ENCODE measurements at places on chromosomes 6 and 20.

DNA sequence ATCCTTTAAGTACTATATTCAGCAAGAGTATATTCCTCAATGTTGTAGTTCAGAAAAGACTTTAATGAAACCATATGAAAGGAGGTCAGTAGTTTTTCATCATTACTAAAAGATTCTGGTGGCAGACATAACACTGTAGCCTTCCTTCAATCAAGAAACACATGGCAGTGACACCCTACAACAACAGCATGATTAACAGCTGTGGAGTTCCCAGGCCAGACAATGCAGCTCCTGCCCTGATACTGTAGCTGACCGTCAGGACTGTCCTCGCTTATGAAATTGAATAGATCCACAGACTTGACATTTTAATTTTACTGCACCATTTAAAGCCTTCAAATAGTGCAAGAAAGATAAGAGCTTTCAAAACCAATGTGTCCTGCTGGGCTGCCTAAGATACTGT, 43.6 kb downstream of the USP45 start:
- DNase-seq, result no peak

DNA sequence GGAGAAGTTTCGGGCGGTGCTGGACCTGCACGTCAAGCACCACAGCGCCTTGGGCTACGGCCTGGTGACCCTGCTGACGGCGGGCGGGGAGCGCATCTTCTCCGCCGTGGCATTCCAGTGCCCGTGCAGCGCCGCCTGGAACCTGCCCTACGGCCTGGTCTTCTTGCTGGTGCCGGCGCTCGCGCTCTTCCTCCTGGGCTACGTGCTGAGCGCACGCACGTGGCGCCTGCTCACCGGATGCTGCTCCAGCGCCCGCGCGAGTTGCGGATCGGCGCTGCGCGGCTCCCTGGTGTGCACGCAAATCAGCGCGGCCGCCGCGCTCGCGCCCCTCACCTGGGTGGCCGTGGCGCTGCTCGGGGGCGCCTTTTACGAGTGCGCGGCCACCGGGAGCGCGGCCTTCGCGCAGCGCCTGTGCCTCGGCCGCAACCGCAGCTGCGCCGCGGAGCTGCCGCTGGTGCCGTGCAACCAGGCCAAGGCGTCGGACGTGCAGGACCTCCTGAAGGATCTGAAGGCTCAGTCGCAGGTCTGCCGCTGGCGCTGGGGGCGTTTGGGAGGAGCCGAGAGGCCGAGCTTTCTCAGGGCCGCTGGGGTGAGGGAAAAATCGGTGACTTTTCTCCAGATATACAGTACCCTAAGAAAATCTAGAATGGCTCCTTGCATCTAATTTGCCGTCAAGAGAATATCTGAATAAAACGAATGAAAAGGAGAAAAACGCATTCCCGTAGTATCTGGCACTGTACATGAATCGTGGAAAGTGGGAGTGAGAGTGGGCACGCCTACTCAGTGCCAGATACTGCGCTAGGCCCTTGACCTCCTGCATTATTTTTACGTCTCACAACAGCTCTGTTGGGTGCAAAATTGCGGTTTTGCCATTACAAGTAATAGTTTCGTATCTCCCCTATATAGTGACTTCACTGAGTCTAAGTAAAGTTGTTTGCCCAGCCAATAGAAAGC, 1.0 kb downstream of the CALHM6 start:
- peak; percentile 81 for DNase-seq

GRCh38 chr20:62537649-62538292, 62.0 kb upstream of the GATA5 start:
- DNase-seq, result no peak

- no peak for DNase-seq
Measured at GRCh38 chr20:33910056-33910455, 83.7 kb upstream of the RALY start.

GRCh38 chr6:73652637-73653570, 888 bp downstream of the SLC17A5 start:
- DNase-seq, result peak; percentile 69

GRCh38 chr6:126831461-126831860, 287.0 kb upstream of the RSPO3 start:
- no peak for DNase-seq

DNA sequence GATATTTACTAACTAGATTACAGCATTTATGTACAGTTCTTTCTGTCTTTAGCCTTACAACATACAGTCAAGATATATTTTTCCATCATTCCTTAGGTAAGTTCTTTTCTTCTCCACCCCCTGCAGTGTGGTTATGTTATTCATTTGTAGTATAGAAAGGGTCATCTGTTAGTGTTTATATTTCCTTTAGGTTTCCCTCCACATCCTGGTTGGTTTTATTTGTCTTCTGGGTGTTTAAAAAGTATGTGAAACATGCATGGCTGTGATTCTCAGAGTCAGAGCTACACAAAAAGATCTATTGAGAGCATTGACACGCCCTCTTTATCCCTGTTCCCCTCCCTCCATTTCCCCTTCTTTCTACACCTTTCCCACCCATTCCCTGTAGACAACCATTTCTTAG, 20.1 kb downstream of the DHX35 start:
- no peak for DNase-seq

DNA sequence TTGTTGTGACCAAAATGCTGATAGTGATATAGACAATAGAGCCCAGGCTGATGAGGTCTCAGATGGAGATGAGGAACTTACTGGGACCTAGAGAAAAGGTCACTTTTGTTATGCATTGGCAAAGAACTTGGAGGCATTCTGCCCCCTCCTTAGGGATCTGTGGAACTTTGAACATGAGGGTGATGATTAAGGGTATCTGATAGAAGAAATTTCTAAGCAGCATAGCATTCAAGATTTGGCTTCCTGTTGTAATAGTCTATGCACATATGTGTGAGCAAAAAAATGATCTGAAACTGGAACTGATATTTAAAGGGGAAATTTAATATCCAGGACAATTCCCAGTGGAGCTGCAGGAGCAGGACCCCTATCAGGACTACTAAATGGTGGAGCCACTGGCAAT, 17.1 kb downstream of the HLA-A start:
- no peak for DNase-seq

- no peak for DNase-seq
Measured at GRCh38 chr6:1970151-1970561, 275.2 kb downstream of the GMDS start.

GRCh38 chr6:66184091-66184490, 477.1 kb upstream of the EYS start:
- DNase-seq, result no peak

GRCh38 chr6:129801909-129802308, 59.2 kb downstream of the TMEM244 start:
- no peak for DNase-seq

- DNase-seq, result peak; percentile 64
Measured at GRCh38 chr20:36467076-36467999, 74.0 kb upstream of the MYL9 start.

DNA sequence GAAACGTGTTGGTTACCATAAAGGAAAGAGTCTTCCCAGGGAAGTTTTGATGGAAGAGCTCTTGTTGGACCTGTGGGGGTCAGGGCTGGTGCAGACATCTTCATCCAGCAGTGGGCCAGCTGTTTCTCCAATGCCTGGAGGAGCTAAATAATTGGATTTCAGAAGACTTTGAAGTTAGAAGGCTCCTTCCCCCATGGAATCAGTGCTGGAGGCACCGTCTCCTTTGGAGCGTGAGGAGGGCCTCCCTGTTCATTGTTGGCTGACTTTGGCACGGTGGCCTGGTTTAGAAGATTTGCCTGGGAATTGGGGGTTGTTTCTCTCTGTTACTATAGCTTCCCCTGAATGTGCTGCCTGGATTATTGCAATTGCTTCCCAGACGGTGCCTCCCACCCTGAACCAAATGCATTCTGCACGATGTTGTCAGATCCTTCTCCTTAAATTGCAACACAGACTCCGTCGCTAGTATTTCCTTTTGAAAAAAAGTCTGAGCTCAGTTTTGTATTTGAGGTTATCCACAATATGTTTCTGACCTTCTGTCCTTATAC, 27.7 kb upstream of the KCNG1 start:
- no peak for DNase-seq

GRCh38 chr6:138815797-138816528, 20.1 kb downstream of the ECT2L start:
- DNase-seq, result no peak

DNA sequence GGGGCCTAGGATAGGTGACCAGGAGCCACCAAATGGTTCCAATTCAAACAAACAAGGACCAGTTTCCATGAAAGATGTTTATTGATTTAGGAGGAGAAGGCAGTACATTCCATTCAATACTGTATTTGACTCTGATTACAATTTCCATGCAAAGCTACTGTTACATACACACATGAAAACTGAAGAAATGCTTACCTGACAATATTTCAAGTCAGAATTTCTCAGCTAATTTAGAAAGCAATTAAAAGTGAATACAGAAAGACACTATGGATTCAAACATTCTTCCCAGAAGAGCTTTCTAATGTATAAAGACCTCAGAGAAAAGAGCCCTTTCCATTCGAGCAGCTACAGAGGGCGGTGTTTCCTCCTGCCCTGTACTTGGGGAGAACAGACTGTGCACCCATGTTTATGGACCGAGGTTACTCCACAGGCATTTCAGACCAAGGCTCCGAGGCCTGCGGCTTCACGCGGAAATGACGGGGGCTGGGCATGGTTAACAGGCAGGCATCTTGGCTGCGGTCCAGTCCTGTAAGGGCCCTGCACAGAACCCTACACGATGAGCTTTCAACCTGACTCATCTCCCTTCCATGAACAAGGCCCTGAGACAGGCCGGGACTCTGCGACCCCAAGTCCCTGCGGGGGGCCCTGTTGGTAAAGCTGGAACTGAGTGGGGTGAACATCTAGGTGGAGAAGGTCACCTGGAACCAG, 25.7 kb upstream of the TCFL5 start:
- no peak for DNase-seq

DNA sequence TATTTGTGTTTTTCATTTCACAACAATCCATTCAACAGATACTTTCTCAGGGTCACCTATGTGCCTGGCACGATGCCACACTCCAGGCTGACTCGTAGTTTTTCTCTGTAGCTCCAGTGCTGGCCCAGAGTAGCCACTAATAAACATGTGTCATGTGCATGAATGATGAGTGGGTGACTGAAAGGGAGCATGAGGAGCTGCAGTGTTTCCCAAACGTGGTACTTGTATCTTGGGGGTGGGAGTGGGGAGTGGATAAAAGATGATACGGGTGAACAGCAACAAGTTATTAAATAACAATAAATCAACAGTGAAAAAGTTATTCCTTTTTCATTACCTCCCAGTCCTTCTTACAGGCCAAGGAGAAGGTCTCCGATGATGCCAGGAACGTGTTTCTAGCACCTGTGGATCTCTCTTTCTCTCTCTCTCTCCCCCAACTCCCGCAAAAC, 17.1 kb downstream of the SRXN1 start:
- DNase-seq, result no peak

- DNase-seq, result no peak
Measured at GRCh38 chr6:158646023-158646910, 1.7 kb upstream of the DYNLT1 start.

DNA sequence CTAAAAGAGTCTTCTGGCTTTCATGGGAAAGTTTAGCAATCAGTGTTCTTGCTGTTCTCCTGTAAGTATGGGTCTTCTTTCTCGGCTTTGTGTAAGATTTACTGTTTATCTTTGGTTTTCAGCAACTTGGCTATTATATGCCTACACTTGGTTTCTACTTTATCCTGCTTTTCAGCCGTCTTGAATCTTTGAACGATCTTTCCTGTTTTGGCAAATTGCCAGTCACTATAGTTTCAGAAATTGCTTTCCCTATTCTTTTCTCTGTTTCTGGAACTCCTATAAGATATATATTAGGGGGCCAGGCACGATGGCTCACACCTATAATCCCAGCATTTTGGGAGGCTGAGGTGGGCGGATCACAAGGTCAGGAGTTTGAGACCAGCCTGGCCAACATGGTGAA, 14.6 kb upstream of the SRPK1 start:
- DNase-seq, result no peak

DNA sequence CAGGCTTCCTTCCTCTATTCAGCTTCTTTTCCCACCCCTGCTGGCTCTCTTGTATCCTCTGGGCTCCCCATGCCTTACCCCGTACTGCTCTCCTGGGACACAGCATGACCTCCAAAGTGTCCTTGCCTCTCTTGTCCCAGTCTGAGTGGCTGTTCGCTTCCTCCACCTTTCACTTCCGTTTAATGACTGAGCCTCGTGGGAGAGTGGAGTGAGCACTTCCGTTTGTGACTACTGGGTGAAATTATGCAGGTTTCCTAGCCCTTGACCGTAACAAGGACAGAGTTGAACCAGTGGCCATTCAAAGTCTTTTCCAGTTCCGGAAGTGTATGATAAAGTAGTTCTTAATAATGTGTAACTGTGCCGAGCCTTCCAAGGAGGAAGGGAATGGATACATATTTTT, 109.2 kb downstream of the ARID1B start:
- no peak for DNase-seq

DNA sequence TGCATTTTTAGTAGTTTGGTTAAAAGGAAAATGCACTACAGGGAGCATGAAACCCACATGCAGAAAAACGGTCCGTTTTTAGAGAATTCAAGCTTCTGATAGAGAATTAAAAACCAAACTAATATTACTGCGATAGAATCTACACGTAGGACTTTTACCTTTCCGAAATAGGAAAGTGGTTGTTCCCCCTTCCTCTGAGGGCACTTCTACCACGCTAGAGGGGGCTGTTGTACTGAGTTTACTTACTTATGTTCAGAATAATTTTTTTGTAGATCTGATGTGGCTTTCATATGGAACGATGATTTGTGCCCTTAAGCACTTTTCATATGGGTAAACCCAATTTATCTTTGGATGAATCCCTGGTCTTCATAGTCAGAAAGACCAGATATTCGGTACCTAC, 264.3 kb upstream of the PLN start:
- no peak for DNase-seq

GRCh38 chr6:101730954-101731353, 337.4 kb downstream of the GRIK2 start:
- DNase-seq, result no peak

DNA sequence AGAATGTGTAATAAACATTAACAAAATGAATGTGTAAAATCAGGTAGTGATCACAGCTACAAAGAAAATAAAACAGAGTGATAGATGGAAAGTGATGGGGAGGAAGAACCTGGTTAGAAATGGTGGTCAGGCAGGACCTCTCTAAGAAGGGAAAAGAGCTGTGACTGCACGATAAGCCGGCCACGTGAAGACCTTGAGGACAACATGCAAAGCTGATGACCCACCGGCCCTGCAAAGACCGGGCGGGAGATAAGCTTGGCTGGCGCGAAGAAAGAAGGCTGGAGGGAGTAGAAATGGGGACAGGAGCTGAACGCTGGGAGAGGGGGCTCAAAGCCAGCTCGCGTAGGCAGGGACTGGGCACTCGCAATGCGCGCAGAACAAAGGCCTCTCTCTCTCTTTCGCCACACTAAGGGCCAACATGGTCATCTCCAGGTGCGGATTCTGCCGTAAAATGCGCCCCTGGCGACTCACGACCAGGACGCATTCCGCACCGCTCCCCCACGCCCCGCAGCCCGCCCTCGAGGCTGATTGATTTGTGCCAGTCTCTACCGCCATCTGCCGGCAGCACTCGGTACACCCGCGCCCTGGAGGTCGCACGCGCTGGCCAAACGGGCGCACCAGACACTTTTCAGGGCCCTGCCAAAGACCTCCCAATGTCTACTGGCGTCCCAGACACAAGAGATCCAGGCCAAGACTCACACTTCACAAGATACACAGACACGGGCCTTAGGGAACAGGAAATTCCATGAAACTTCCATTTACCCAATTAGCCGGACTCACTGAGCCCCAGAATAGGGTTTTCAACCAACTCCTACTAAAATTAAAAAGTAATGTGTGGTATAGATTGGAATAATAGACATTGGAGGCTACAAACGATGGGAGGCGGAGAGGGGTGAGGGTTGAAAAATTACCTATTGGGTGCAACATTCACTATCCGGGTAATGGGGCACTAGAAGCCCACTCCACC, 9.4 kb downstream of the DEFB132 start:
- DNase-seq, result peak; percentile 93

- DNase-seq, result peak; percentile 71
Measured at GRCh38 chr6:136236466-136237293, 13.4 kb downstream of the MTFR2 start.

Data from lower lobe of right lung (tissue), 2 donors.